ENCODE measurements at places on chromosomes 5 and 9.
A peak's percentile ranks its signal among the peaks of the same experiment; 100 is the strongest.

- no peak for DNase-seq
Measured at GRCh38 chr9:8907868-8908267, 1108.3 kb upstream of the DMAC1 start.

- no peak for DNase-seq
Measured at GRCh38 chr9:94156348-94157049, 72.2 kb downstream of the PTPDC1 start.

DNA sequence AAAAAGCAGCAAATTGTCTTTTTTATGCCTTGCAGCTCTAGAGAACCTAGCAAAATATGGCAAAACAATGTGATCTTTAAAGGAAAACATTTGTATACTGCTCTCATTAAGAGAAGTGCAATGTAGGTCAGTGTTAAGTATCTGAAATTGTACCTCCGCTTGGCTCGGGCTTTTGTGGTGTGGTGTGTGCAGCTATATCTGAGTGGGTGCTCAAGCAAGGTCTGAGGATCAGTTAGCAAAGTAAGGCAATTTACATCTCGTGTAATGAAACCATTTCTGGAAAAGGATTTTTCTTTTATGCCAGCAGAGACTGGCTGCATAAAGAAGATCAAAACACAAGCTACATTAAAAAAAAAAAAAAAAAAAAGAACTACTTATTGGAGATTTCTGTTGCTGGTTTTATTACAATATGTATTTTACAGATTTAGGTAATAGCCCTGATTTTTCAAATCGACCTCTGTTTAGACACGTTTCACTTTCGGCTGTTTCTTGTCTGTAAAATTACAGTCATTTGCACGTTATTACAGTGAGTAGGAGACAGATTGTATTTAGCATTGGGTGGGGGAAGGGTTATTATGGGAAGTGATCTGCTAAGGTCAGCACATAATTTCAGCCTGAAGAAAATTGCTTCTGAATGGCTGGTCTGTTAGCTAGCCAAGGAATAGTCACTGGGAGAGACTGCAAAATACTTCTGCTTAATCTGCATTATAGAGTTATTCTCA is 7.9 kb upstream of the ZNF608 start:
- DNase-seq, result no peak

- no peak for DNase-seq
Measured at GRCh38 chr9:79257790-79258351, 313.9 kb upstream of the TLE4 start.

GRCh38 chr5:2000591-2000990 is 117.9 kb upstream of the IRX4 start:
- DNase-seq, result no peak

GRCh38 chr5:122723606-122724352 is 51.1 kb upstream of the SNX2 start:
- DNase-seq, result no peak

DNA sequence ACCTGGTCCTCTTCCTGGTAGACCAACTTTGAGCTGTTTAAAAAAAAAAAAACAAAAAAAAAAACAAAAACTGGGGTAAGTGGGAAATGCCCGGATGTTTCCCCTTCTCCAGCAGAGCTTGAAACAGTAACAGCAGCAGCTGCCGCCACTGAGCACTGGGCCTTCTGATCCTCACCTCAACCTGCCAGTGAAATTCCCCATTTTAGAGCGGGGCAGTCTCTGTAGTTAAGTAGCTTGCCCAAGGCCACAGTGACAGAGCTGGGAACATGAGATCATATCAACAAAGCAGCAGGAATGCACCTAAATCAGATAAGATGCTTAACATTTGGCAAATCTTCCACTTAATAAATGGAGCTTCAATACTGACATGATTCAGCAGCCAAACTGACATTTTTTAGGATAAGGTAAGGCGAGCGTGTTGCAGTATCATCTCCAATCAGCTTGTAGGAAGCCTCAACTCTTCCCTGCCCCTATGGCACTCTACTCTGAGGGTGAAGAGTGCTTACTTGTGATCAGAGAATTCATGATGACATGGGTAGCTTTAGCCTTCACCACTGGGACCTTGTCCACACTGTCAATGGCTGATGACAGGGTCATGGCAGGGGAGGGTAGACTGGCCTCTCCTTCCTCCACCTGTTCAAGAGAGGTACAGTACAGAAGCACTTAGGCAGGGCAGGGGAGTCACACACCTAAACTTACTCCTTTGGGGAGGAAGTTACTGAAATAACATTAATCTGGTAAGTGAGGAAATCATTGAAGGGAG is 9.3 kb downstream of the KIAA1191 start:
- no peak for DNase-seq

DNA sequence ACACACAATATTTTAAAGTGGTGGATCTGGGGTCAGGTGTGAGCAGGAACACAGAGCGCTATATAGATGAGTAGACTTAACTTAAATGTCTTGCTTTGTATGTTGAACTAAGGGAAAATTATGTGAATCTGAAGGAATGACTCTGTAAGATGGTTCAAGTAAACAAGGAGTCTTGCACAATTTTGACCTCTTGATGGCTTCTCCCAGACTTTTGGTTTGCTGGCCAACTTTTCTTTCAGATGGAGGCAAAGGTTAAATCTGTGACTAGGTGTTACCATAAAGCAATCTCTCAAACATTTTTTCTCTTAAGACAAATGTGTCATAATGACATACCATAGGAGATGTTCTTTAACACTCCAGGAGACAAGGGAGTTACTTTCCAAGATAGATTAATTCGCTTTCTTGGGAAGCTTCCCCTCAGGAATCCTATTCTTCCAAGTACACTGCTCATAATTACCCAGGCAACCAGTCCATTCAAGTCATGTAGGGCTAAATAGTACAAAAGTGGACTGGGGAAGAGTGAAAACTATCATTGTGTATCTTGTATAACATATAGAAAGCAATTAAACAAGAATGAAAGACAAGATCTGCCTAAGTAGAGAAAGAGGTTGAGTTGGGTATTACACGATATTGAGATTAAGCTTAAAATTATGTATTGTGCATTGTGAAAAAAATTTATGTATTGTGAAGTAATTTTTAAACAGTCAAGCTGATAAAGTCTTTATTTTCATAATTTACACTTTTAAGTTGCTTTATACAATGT is 60.3 kb upstream of the SLC27A6 start:
- DNase-seq, result no peak

DNA sequence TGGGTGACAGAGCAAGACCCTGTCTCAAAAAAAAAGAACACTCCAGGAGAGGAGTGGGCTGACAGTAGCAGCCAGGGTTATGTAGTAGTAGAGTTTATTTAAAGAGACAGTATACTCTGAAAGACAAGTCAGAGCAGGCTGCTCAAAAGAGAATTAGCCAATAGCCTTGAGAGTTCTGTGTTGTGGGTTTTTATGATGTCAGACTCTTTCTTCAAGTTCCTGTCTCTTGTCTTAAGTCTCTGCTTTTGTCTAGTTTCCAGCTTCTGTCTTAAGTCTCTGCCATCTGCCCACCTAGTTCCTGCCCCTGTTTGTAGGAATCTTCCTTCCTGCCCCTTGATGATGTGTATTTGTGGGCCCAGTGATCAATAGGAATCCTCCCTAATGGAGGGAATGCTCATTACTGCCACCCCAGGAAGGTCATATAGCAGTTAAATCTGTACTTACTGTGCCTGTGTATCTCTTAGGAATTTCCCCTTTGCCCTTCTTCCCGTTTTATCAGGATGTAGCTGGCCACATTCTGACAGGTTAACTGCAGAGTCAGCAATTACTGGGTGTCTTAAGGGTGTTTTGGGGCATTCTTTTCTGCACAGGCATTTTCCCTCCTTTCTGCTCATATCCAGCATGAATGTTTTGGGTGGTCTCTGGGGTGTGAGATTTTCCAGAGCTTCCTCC is 580.5 kb upstream of the SGCD start:
- DNase-seq, result no peak

GRCh38 chr9:136726631-136727191 is 14.3 kb downstream of the DIPK1B start:
- DNase-seq, result peak; percentile 31

DNA sequence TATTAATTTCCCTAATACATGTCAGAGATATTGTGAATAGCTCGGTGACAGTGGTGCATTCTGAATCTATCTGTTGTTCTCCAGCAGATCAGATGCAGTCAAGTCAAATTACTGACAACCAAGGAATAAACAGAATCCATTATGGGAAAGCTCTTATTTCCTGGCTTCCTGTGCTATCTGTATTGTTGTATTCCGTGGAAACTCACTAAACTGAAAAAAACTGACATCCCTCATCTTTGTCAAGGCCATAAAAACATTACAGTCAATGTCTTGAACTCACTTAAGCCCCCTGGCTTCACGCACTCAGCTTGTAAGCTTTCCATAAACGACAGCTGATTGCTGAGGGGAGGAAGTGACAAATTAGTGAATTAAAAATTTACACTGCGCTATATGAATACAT is 245.9 kb downstream of the CTNND2 start:
- no peak for DNase-seq

DNA sequence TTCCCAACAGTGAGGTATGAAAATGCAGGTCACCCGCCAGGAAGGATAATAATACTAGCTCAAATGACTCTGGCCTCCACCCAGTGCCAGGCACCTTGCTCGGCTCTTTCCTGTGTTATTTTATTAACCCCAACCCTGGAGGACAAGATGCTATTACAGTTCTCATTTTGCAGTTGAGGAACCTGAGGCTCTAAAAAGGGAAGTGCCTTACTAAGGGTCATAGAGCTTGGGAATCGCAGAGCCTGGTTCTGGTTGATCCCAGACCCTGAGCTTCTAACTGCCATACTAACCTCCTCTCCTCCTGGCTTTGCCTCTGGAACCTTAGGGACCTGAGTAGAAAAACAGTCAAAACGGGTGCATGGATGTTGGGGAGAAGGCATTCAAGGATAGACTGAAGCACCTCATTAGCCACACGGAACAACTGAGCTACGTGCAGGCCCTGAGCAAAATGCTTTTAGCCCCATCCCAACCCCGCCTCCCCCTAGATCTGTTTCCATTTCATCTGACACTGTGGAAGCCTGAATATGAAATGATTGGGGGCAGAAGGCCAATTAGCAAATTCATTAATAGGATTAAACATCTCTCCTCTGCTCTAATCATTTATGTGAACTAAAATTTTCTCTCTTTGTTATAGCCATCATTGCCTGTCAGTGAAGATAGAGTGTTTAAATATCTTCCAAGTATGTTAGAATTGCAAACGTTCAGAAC is 7.9 kb downstream of the KCNIP1 start:
- no peak for DNase-seq

DNA sequence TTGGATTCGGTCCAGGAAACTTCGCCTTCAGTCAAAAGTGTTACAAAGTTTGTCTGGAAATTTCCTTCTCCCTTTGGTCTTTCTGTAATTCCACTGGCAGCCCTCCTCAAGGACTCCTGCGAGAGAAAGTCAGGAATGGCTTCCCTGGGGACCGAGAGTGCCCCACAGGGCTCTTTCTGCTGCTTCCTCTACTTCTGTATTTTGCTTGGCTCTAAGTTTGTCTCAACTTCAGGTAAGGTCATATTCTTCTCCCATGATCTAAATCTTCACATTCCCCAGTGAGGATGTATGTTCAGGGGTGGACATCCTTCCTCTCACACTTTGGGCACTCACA is 10.3 kb upstream of the RIOK2 start:
- DNase-seq, result no peak

DNA sequence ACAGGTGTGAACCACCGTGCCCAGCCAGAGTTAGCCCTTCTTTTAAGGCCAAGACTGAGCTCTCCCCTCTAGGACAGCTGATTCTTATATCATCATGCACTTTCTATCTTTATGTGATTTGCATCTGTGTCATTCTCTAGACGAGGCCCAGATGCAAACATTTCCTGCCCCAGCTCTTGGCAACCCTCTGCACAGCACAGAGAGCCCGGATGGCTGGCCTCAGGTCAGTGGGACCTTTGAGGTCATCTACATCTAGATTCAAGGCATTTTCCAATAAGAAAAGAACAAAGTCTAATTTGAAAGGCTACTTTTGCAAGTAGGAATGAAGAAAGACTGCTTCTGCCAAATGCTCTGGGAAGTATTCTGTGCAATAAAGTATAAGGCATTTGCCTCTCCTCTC is 109.0 kb upstream of the DAB2 start:
- DNase-seq, result no peak

DNA sequence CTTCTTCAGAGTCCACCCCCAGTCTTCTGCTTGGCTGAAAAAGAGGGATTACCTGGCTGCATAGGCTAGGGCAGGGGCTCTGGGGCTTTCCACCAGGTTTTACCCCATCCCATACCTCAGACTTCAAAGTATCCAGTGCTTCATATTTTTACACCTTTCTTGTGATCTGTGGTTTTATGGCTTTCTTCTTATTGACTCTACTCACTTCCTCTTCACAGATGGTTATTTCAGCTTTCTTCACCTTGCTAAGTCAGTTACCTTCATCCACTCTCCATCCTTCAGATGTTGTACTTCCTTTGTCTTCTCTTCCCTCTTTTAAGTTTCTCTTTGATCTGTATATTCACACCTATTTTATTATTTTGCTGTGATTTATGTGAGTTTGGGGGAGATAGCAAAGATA is 104.3 kb downstream of the GRIA1 start:
- DNase-seq, result no peak

GRCh38 chr9:93601666-93602065 is 25.3 kb downstream of the PHF2 start:
- no peak for DNase-seq

DNA sequence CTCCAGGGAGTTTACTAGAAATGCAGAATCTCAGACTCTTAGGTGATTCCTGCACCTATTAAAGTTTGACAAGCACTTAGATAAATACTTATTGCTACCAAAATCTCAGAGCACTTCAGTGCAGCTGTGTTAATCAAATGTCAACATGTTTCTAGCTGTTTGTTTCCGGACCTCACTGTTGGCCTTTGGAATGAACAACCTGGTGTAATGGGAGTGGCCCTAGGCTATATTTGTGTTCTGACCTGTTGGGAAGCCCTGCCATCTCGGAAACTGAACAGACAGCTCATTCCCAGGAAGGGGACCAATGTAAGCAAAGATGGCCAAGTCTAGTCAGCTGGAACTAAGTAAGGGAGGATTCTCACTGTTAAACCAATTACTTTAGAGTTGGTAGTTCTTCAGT is 145.0 kb upstream of the SLC28A3 start:
- no peak for DNase-seq

- DNase-seq, result no peak
Measured at GRCh38 chr5:86878250-86878649, 260.5 kb downstream of the COX7C start.

DNA sequence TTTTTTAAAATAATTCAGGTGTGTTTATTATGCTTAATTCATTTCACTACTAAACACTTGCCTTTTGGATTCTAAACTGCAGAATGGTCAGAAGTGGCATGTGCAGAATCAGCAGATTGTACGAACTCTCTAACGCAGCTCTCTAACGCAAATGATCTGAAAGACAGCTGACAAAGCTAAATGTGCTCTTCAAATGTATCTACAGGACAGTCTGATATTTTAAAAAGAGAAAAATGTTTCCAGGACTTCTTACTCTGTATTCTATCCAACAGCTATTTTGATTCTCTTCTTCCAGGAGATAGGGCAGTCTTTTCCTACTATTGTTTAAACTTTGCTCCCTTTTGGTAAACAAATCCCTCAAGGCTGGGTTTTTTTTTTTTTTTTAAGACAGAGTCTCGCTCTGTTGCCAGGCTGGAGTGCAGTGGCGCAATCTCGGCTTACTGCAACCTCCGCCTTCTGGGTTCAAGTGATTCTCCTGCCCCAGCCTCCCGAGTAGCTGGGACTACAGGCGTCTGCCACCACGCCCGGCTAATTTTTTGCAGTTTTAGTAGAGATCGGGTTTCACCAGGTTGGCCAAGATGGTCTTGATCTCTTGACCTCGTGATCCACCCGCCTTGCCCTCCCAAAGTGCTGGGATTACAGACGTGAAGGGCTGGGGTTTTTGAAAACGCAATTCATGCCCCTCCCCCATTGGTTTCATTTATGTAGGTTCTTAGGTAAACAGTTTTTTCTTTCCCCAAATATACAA is 1.2 kb downstream of the NMRK1 start:
- DNase-seq, result no peak
